Skin of body (tissue), 3 donors: ENCODE measurements at places on chromosomes 16 and 17. TPM values are rescaled to one million over a fixed set of nuclear protein-coding genes. Genes with fewer than 3 reads are reported as not detected.

- DNase-seq: no peak
Observed at GRCh38 chr17:18860161-18860972, 2.4 kb downstream of the PRPSAP2 start.

DNA sequence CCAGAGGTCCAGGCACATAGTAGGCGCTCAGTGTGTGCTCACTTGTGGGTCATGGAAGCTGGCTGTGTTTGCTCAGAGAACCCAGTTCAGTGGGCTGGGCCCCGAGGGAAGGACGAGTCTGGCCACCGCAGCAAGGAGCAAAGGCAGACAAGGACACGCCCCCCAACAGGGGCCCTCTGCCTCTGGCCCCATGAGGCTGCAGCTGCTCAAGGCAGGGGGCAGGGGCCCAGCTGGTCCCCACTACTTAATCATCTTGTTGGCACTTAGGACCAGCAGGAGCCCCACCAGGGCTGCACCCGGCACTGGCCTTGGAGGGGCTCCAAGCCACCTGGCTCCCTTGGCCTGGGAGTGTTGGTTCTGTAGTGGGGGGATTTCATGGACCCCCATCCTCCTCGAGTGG, 16.1 kb downstream of the KCNJ12 start:
- DNase-seq: no peak

The SULT1A3 gene
- total RNA-seq: 3.1 TPM

DNA sequence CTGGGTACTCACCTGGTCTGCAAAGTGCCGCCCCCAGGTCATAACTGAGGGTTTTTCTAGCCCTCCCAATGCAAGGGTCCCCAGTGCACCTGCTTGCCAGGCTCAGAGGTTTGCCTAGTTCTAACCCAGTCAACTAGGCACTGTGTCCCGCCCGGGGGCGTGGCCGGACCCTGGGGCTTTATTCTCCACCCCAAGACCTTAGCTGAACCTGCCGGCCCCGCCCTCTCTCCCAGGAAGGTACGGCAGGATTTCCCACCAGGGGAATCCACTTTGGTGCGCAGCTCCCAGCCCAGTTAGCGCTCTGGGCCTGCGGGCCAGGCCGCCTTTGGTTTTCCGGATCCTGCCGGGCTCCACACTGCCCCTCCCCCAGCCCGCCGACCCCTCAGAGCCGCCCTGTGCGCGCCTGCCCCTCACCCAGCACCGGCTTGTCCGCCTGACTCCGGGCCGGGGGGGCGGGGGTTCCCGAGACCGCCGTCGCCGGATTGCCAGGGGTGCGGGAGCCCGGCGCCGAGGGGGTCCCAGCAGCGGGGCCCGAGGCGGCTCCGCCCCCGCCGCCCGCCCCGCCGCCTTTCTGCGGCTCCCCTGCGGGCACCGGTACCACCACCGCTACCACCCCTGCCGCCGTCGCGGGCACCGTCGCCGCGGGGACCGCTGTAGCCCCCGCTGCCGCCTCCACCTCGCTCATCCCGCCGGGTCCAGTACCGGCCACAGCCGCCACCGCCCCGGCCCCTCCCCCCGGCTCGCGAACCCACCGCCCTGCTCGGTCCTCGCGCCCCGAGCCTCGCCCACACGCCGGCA, 424 bp downstream of the YBX2 start:
- DNase-seq: no peak

DNA sequence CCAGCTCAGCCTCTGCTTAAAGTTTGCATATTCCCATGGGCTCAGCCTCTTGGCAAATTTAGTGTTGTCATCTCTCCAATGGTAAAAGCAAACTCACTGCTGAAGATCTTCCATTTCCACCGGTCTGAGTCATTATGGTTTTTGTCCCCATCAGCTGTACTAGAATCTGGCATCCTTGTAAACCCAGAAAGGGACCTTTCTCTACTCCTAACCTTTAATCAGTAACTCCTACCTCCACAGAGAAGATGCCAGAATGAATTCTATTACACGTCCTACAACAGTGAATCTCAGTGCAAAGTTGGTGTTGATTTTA, 45.8 kb downstream of the ZNF652 start:
- DNase-seq: no peak

- DNase-seq: no peak
Observed at GRCh38 chr16:30853758-30854157, 40.1 kb downstream of the BCL7C start.

The TMC8 gene
- 3.4 TPM for total RNA-seq

GRCh38 chr16:88351491-88352101, 31.2 kb upstream of the ZNF469 start:
- DNase-seq: no peak

DNA sequence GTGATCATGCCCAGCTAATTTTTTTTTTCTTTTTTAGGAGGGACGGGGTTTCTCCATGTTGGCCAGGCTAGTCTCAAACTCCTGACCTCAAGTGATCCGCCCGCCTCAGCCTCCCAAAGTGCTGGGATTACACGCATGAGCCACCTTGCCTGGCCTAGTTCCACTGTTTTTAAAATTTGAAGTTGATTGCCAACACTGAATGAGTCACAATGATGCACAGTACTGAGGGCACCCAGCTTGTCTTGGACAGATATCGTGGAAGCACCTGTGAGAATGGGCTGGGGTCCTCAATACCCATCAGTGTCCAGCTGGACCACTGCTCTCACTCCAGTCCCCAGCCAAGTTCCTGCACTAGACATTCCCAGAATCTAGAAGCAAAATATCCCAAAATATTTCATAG, 2.5 kb downstream of the KNOP1 start:
- no peak for DNase-seq

- DNase-seq: no peak
Observed at GRCh38 chr17:2144701-2145100, 89.8 kb downstream of the HIC1 start.

DNA sequence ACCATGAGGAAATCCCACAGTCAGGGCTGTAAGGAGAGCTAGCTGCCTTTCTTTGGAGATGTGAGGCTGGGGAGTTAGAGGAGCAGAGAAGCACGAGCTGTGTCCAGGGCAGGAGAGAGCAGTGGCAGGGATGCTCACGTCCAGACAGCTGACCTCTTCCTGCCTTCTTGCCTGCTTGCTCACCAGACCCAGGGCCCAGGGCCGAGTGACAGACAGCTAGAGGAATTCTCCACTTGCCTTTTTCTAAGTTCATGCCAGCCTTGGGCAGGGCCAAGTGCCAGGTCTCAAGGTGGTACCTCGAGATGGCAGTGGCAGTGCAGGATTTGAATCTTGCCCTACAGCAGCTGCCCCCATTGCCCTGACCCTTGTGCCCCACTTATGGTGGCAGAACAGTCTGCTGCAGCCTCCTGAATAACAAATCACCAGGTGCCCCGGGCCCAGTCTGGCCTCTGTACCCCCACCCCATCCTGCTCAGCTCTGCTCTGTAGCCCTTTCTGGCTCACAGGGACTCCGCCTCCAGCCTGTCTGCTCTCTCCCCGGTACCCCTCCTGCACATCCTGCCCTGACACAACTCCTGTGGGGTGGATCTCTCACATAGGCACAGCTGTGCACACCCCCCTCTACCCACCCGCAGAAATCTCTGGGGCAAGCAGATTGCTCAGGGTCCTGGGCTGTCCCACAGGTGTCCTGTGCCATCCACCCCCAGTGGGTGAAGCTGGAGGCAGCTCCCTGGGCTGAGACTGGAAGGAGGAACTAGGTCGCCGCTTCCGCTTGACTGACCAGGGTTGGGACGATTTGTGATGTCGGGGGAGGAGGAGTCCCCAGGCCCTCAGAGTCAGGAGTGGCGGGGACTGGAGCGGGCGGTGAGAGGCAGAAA, 25.9 kb downstream of the GRIN2C start:
- DNase-seq: no peak

The GRB2 gene
- 41.7 TPM for total RNA-seq

DNA sequence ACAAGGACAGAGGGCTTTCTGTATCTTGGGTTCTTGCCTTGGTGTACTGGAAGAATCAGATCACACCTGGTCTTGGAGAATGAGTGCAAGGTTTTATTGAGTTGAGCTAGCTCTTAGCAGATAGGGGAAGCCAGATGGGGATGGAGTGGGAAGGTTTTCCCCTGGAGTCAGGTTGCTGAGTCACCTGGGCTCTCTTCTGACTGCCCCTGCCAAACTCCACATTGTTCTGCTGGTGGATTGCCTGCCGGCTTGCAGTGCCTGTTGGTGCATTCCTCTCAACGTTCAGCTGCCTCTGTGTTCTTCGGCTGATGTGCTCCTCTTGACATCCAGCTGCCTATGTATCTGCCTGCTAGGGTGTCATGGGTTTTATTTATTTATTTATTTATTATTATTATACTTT, 1431.1 kb downstream of the CDH8 start:
- DNase-seq: no peak

- DNase-seq: no peak
Observed at GRCh38 chr17:32835291-32835761, 41.6 kb downstream of the MYO1D start.

The SAMD14 gene
- total RNA-seq: 1.4 TPM

The KLHL10 gene
- total RNA-seq: 0.20 TPM

DNA sequence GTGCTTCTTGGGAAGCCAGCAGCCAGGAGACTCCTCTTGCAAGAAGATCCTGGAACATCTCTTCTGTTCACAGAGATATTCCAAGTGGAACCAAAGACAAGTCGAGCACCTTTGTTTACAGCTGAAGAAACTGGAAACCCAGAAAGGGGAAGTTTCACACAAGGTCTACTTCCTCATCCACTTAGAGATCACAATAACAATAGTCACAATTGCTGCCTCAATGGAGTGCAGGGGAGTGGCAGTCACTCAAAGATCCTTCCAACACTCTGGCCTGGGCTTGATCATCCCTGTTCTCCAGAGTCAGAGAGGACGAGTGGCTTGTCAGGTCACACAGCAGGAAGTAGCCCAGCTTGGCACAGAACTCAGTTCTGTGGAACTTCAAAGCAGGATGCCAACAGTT, 46.9 kb upstream of the SIAH1 start:
- no peak for DNase-seq

The MVD gene
- 39.9 TPM for total RNA-seq

DNA sequence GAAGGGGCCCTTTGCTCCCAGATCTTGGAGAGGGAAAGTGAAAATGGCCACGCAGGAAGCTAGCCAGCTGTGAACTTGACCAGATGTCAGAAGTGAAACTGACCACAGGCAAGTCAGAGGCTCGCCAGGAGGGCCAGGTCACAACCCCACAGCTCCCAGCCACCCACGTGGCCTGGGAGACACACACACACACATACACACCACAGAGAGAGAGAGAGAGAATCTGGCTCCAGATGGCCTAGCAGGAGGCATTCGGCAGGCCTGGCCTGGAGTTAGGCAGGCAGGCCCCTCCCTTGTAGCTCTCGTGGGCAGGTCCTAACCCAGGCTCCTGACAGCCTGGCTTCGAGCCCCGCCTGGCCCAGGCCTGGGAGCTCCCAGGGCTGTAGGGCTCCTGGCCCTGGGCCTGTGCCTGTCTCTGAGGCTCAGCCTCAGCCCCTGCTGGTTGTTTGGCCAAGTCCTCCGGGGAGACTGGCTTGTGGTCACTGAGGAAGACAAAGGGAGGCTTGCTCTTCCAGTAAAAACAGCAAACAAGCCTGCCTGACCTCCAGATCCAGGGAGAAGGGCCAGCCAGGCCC, 20.2 kb downstream of the NGFR start:
- DNase-seq: peak; percentile 88

DNA sequence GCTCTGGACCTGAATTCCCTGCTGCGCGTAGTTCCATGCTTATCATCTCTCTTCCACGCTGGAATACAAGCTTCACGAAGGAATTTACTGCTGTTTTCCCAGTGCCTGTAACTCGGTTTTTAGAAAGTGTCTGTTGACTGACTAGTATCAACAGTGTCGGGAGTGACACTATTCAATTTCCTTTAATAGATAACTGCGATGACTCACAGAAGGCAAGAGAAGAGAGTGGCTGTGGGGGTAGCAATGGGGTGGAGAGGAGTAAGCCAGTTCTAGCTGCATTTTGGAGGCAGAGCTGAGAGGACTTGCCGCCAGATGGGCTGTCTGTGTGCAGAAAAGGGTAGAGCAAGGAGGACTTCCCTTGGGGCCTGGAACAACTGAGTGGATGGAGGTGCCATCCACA, 25.2 kb downstream of the B4GALNT2 start:
- DNase-seq: no peak

DNA sequence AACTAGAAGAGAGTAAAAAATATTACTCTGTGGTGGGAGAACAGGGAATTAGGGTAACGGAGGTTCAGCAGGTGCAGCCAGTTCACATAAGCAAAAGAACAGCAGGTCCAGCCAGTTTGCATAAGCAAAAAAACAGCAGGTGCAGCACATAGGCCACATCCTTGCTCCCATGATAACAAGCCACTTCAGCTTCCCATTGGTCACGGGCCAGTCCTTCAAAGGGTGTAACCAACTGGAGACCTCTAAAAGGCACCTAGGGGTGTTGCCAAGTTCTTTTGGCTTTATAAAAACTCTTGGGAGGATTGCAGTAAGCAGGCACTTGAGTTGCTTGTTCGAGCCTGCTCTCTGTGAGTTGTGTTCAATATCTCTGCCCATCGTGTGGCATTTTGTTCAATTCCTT, 488.1 kb downstream of the XYLT1 start:
- no peak for DNase-seq

DNA sequence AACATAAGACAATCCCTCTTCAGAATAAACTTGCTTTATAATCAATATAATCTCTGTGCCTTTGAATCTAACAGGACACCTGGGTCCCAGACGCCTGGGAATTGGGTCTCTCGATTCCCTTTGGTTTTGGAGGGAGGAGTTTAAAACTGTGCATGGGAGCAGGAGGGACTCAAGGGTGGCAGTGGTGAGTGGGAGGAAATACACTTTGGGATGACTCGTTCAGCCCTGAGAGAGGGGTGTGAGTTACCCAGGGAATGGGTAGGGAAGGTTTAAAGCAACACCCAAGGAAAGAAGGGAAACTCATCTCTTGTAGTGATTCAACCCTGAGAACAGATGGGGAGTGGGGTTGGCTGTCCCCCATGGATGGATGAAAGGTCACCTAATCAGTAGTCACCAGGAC, 1.6 kb downstream of the RANGRF start:
- no peak for DNase-seq
